ENCODE measurements at places on chromosomes 6 and 20.

GRCh38 chr6:84361372-84362192 is 134.1 kb upstream of the CEP162 start:
- no peak for DNase-seq

DNA sequence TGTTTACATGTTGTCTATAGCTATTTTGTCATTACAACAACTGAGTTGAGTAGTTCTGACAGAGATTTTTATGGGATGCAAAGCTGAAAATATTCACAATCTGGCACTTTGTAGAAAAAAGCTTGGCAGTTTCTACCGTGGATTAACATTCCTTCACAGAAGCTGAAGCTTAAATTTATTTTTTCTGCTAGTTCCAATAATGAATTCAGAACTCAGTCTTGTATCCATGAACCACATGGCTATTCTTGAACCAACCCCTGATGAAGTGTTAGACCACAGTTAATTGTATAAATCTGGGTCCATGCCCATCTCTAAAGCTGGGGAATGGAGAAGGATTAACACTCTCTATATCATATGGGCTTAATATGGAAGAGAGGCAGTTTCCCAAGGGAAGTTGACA is 743.8 kb upstream of the FLRT3 start:
- no peak for DNase-seq

- DNase-seq, result no peak
Measured at GRCh38 chr6:139568151-139568955, 193.9 kb upstream of the CITED2 start.

DNA sequence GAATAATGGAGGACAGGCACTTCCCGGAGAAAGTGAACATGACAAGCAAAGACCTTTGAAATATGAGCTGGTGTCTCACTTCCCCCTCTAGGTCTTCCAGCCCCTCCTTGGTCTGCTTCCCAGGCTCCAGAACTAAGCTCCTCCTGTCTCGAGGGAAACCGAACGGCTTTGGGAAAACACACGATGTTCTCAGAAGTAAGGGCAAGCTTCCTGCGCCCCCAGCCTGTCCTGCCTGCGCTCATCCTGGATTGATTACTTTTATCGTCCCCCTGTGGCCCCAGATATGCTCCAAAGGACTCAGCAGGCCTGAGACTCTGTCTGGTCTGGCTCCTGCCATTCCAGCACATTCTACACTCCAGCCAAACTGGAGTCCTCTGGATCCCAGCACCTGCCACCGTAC is 83.4 kb downstream of the ZNF217 start:
- DNase-seq, result no peak

DNA sequence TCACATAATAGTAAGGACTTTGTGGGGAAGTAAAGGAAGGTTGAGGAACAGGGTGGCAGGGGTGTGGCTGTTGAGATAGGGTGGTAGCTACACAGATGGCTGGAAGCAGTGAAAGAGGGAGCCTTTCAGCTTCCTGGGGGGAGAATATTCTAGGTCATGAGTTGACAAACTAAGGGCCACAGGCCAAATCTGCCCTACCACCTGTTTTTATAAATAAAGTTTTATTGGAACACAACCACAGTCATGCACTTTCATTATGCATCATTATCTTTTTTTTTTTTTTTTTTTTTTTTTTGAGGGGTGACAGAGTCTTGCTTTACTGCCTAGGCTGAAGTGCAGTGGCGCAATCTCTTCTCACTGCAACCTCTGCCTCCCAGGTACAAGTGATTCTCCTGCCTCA is 243.1 kb downstream of the NFATC2 start:
- DNase-seq, result no peak

- DNase-seq, result no peak
Measured at GRCh38 chr6:113381232-113381631, 475.9 kb upstream of the MARCKS start.

DNA sequence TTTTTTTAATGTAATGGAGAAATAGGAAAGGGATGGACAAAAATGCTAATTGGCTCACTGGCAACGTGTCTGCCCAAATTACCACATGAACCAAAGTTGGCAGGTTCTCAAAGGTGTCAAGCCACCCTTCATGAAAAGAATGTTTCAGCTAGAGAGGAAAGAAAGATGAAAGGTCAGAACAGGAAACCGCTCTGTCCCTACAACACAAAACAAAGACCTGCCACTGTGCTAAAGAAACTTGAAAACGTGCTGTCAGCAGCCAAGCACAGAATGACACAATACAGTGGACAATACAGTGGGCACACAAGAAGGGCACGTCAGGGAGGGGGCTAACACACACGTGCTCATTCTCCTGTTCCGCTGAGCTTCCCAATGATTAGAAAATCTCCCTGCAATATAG is 4.9 kb downstream of the PREP start:
- DNase-seq, result no peak

GRCh38 chr20:20393207-20394120 is 25.6 kb downstream of the INSM1 start:
- DNase-seq, result no peak

DNA sequence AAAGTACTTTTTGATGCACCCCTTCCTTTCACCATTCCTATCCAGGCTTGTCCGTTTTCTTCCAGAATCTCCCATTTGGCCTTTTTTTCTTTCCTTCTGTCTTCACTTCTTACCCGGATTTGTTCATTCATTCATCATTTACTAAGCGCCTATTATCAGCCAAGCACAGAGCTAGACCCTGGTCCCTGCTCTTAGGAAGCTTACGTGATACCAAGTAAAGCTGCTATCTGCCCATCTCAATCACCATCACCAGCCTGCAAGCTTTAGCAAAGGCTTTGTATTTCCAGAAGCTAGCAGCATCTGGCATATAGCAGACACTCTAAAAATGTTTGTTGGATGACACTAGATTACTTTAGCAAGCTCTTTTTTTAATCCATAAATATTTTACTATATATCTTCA is 4.8 kb downstream of the NDRG3 start:
- DNase-seq, result no peak

DNA sequence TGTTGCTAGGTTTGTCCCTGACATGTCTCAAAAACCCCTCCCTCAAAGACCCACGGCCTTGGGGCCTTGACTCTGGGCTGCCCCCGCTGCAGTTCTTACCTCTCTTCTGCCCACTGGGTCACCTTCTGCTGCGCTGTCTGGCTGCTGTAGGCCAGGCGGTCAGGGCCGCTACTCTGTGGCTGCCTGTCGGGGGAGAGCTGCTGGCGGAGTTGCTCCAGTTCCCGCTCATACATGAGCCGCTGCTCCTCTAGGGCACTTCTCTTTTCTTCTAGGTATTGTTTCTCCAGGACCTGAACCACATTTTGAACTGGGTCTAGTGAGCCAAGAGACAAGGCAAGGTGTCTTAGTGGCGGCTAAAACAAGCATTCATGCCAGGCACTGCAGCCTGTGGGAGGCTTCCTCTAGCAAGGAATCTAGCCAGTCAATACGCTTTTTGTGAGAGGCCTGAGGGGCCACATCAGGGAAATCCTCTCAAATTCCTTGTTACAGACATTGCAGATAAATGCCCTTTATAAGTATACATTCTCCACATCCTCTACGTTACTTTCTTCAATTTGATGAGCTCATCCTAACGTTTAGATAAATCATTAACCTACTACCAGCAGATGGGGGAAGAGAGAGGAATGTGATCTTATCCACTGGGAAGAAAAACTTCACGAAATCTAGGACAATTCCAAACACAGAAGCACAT is 110.3 kb upstream of the NUP153 start:
- DNase-seq, result peak; percentile 75

DNA sequence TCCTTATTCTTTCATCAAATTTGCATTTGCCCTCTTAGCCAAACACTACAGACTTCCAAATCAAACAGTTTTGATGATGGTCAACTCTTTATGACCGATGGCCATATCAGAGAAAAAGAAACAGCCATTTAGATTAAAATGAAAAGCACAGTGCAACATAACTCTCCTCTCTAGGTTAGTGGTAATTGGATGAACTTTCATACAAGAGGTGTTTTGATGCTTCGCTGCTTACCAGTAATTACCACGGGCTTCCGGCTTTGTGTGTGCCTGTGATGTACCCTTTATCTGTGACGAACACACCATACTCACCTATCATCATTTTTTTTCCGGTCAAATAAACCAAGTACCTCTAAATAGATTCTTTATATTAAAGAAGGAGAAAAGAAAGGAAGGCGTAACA is 181.8 kb downstream of the FOXA2 start:
- no peak for DNase-seq

DNA sequence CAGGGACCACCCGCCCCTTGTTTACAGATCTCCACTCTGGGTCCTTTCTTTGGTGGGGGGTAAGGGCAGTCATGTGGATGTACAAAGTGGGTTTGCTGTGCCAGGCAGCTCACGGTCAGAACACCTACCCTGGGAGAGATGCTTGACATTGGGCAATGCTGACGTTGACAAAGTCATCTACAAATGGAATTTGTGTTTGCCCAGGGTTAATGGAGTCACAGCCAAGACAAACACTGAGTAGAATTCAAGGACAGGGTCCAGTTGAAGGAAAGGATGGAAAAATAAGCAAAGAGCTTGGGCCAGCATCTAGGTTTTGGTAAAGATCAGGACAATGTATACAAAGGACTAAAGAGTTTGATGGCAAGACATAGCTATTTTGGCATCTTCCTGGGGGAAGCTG is 54.7 kb downstream of the MOCS1 start:
- DNase-seq, result no peak

DNA sequence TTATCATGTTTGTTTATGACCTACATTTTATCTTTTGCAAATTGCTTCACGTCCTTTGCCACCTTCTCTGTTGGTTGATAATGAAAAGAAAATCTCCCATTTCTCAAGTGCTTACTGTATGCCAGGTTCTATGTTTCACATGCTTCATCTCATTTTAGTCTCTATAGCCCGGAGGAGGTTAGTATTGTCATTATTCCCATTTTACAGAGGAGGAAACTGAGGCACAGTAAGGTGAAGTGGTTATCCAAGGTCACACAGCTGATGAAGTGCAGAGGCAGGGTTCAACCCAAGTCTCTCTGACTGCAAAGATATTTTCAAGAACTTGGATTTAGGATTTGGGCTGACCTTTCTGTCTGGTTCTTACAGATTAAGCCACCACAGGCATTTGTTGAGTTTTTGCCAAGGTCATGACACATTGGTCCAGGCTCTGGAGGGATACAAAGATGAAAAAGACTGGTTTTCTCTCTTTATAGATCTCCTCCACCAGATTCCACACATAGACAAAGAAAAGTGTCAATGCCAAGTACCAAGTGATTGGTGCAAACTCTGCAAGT is 20.6 kb downstream of the CNBD2 start:
- DNase-seq, result no peak

DNA sequence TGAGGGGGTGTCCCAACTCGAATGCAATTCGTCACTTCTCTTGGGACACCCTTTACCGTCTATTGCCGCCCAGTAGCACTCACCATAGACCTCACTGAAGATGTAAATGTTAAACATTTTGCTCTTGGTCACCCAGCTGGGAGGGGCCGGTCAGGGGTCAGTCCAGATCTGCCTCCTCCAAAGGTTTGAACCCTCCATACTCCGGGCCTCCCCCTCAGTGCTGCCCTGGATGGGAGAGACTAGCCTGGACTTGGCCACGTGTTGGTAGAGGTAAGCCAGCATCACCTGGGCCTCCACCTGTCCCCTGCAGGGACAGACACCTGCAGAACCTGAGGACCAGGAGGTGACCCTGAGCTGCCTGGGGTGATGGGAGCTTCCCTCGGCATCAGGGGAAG is 5.0 kb upstream of the MYT1 start:
- DNase-seq, result no peak

DNA sequence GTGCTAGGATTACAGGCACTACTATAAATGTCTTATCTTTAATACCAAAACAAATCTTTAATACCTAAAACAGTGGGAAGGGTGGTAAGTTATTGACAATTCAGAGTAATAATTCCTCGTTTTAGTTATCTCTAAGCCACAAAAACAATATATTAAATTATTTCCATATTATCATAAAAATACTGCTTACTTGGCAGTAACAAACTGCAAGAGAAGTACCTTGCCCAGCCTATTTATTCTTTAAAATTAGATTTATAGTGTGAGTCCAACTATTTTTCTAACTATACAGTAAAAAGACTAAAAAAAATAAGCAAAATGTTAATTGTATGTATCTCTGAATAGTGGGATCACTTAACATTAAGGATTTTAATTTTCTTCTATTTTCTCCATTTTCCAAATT is 123.2 kb downstream of the HACE1 start:
- DNase-seq, result no peak

DNA sequence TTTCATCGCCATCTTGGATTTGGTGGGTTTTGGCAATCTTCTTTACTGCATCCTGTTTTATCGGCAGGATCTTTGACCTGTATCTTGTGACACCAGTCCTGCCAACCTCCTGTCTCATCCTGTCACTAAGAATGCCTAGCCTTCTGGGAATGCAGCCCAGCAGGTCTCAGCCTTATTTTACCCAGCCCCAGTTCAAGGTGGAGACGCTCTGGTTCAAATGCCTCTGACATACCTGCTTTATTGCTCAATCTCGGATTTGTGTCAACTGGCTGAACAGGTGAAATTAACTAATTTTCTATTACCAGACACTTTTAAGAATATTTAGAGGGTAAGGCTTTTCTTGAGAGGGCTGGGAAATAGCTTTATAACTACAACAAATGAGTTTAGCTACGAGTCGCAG is 102.5 kb downstream of the SASH1 start:
- DNase-seq, result peak; percentile 51

GRCh38 chr20:20896606-20897005 is 184.2 kb upstream of the RALGAPA2 start:
- DNase-seq, result no peak

DNA sequence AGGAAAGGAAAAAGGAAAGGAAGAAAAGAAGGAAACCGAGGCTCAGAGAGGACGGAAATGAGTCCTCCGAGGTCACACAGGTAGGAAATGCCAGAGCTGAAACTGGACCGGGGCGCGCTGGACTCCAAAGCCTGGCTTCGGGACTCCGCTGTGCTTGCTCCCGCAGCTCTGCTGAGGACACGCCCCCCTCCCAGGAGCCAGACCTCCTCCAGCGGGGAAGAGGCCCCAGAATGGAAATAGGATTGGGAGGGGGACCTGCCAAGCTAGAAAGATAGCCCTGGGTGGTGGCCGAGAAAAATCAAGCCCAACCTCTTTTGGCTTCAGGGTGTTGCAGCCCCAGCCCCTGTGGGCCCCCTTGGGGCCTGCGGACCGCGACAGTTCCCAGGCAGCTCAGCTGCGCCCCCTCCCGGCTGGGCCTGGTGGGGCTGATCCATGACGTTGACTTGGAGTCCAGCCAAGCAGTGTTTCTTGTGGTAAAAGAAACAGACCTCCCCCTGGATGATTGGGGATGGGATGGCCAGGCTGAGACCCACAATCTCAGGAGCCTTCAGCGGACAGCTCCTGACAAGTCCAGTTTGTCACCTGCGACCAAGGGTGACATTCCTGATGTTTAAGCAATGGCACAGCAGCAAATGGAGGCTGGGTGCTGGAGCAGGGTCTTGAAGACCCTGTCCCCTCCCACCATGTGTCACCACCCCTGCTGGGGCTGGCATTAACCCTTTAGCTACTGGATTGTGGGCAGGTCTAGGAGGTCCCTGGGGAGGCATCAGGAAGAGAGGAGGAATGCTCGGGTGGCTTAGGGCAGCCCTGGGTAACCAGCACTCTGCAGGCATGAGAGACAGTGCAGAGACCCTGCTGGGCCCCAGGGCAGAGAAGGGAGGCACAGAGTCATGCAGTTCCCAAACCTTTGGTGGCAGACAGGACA is 55.4 kb downstream of the RIPOR3 start:
- peak; percentile 75 for DNase-seq
